ENCODE measurements at places on chromosomes 3 and 15.

GRCh38 chr3:112803467-112803866, 43.2 kb downstream of the CD200R1L start:
- no peak for DNase-seq

DNA sequence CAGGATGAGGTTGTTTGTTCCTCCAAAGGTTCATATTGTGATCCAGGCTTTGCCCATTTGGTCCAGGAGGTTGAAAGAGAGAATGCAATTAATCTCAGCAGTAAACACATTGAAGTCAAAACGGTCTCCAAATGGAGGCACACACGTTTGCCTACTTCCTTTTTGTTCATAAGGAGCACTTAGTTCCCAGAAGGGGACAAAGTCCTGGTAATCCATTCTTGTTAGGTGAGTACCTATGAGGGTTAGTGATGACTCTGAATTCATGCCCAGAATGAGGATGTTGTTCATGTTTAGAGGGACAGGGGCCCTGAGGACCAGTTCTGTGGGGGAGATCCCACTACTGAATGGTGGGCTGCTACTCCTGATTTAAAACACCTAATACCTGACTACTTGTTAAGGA, 177.7 kb downstream of the ALDH1A2 start:
- no peak for DNase-seq

- no peak for DNase-seq
Observed at GRCh38 chr3:150273396-150273795, 134.7 kb upstream of the TSC22D2 start.

DNA sequence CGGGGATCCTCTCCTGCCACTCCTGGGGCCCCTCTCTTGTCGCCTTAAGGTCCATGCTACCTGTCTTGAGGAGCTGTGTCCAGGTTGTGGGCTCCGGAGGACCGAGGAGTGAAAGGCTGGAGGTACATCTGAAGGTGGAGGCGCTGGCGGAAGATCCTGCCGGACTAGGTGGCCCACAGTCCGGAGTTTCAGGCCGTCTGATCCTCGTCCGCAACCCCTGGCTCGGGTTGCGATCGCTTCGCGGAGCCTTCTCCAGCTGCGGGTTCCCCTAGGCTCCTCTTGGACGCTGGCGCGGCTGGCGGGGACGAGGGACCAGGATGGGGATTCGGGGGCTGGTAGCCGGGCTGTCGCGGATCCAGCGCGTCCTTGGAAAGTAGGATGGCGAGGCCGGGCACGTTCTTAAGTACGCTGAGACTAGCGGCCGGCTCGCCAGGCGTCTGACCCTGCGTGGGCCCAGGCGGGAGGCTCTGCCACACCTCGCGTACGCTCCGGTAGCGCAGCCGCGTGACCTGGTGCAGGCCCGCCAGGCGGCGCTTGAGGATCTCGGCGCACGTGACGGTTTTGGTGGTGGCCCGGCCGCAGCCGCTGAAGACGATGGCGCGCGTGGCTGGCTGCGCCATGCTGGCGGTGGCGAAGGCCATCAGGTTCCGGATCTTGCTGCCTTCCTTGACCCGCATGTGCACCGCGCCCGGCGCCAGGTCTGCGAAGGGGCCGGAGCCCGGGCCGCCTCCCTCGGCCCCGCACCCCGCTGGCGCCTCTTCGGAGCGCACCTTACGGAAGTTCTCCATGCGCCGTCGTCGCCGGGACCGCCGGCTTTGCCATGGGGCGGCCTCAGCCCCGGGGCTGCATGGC, 550 bp downstream of the RPP25 start:
- peak; percentile 32 for DNase-seq

DNA sequence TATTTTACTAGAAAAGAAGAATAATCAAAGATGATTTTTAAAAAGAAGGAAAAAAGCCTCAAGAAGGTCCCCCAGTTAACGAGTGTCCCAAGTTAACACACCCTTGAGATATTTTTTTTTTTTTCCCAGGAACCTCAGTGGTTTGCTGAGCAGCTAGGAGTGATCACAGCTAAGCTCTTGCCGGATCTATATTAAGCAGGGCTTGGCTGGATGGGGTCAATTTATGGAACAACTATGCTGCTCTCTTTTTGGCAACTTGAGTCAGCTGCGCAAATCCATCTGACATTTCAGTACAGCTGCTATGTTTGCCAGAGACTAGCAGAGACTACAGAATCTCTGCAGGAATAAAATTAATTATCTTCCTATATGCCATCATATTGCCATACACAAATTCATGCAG, at the start of gene LMOD3:
LMOD3 (minus strand) TSS at position 193 of the 400 bp plus-strand sequence. CDS start 209 bp downstream, outside the sequence.
- no peak for DNase-seq

- DNase-seq, result no peak
Observed at GRCh38 chr3:54773271-54773670, 154.6 kb downstream of the LRTM1 start.

DNA sequence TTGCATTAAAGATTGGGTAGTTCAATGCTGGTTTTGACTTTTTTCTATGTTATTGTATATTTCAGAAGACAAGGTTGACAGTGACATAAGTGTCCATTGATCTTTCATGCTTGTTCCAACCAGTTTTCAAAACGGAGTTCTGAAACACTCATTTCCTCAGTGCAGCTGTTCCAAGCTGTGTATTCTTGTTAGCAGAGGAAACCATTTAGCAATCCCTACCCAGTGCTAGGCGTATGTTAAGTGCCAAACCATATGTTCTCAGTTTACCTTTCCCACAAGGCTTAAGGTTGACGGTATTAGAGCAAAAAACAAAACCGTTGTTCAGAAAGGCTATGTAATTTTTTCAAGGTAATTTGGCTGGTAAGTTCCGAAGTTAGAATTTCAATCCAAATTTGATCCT, 9.1 kb downstream of the ATOSA start:
- DNase-seq, result no peak

DNA sequence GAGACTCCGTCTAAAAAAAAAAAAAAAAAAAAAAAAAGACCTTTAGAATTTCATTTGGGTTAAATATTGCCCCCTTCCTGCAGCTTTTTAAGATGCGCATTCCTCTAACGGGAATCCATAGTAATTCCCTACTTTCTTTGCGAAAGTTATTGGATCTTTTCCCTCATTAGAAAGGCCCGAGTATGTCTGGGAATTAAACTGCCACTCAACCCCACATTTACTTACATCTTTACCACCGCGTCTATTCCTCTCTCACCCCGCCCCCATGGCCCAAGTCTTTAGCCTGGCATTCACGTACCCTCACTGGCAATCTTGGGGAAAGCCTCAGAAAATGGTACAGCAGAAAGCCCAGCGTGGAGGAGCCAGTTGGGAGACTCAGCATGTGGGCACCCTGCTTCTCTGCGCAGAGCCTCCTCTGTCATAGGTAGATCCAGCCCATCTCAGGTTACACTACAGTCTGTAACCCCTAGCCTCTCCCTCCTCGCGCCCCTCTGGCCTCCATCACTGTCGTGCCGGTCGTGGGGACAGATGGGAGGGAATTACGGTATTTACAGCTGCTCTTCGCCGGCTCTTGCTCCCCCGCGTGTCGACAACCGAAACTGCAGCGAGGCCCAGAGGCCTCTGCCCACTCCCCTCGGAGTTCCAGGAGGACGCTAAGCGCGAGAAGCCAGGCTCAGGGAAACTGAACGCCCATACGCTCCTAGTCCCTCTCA, 6.4 kb upstream of the ANKDD1A start:
- DNase-seq, result peak; percentile 66

DNA sequence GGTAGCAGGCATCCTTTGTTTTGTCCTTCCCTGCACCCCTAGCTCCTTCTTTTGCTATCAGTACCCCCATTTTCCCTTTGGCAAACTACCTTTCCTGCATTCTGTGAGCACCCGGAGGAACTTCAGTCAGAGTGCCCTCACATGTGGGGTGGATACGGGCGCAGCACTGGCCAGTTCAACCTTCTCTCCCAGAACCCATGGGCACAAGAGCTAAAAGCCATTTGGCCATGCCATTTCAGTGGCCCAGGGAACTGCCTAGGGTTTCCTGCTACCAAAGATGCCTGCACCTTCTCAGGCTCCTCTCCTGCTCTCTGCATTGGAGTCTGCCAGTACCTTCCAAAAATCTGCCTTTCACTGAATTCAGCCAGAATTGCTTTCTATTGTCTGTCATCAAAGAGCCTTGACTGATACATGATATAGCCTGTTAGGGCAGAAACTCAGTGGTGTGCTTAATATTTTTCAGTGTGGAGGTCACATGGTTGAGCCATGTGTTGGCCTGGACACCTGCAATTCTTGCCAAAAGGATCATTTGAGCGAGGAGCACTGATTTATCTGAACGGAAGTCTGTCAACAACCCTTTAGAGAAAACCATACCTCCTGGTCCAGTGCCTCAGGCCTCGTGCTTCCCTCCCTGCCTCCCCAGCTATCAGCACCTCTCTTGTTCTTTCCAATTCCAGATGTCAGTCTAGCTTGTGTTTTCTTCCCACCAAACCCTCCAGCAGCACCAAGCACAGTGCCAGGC, 27.0 kb upstream of the HHATL start:
- DNase-seq, result no peak

GRCh38 chr15:32919749-32920414, 202.1 kb downstream of the GREM1 start:
- no peak for DNase-seq

GRCh38 chr3:111582120-111582474, 13.0 kb downstream of the ZBED2 start:
- DNase-seq, result no peak

GRCh38 chr15:25362545-25362944, 76.3 kb downstream of the UBE3A start:
- no peak for DNase-seq

GRCh38 chr3:73575519-73575918, 49.2 kb downstream of the PDZRN3 start:
- no peak for DNase-seq

DNA sequence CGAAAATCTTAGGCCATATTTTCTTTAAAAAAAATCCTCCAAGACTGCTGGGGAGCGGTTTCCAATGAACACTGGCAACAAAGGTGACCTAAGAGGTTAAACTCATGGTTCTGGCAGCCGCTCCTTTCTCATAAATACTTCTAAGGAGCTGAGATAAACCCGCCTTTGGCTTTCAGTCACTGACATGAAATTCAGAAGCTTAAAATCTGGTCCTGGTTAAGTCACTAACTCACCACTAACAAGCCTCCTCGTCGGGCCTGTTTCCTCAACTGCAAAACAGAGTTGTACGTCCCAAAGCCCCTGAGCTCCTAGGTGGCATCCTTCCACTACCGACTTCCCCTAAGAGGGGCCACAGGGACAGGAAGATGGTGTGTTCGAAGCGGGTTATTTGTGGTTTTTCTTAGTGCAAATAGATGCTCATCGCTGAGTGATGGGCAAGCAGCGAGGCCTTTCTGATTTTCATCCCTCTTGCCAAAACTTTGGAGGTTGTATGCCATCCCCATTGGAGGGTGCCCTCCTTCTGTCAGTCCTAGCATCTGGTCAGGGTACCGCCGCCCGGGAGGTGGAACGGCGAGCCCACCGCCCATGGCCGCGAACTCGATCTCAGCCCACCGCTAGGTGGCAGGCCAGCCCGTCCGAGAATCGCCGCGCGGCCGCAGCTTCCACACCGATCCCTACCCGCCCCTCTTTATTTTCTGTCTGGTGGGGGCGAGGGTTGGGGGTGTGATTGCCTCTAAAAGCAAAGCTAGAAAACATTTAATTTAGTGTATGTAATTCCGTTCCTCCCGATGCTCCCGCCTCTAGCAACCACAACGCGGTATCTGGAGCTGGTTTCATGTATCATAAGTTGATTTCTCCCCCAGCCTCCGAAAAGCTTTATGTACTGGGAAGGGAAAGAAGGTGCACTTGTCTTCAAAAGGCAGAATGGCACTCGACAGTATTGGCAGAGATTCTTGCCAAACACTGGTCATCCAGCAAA, 4.6 kb downstream of the BCL6 start:
- DNase-seq, result peak; percentile 57

GRCh38 chr15:40343512-40343911, 2.8 kb upstream of the CCDC9B start:
- no peak for DNase-seq

DNA sequence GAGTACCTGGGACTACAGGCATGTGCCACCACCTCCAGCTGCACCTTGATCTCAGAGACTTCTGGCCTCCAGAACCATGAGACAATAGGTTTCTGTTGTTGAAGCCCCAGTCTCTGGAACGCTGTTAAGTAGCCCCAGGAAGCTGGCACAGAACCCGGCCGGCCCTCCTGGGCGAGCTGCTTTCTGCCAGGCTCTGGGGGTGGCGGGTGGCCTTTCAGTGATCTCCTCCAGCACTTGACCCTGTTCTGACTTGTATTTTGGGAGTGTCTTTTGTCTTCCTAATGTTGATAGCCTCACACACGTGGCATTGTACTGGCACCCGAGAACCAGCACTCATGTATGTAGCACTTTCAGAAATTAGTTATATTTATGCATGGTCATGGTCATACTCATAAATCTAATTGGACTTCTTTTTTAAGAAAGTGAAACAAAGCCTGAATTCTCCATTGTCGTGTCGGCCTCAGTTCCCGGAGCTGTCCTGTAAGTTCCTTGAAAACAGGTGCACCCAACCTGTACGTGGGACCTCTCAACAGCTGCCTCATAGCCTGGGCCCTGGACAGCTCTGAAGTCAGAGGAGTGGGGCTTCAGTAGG, 74.0 kb downstream of the TFRC start:
- no peak for DNase-seq

GRCh38 chr15:60939389-60939788, 289.7 kb downstream of the RORA start:
- DNase-seq, result no peak

DNA sequence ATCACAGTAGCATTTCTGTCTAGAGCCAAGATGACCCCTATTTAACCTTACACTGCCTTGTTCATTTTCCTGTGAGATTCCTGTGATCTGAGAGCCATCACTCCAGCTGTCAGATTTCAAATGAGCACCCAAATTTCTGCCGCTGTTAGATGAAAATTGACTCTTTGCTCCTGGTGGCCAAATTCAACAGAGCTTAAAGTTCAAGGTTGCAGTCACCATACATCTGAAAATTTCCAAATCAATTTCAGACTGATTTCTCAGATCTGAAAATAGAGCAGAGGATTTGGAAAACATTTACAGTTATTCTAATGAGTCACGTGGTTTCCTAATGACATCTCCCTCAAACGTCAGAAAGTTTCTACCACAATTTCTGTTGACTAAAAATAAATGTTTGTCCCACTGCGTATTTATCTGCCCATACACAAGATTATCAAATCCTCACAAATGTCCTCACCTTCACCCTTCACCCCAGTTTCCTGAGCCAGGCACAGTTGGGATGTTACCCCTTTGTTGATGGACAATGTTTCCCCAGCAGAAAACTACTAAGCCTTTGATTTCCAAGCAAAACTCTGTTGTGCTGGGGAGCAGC, 16.4 kb downstream of the HDC start:
- DNase-seq, result no peak
